Kidney epithelial cell (primary cell): ENCODE measurements at places on chromosomes 6 and 20.

- no peak for DNase-seq
Measured at GRCh38 chr6:136706430-136706829, 85.8 kb downstream of the MAP3K5 start.

DNA sequence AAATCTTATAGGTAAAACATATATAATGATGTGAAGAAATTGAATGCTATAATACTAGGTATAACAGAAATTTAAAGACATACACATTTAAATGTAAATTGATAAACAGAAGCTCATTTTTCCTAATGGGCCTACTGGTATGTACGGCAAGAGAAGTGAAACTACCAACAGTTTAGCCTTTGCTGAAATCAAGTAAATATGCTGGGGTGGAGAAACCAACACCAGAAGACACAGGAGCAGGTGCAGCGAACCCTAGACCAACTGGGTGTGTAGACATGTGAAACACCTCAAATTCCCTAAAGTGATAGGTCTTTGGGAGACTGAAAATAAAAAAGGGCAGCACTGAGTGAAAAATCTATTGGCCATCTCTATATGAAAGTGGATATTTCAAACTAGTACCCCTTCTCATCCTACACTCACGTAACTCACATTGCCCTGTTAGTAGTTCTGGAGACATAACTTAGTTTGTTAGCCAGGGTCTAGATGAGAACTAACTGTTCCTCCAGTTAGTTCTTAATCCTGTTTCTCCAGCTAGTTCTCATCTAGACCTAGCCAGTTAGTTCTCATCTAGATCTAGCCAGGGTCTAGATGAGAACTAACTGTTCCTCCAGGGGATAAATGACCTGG lies 53.1 kb downstream of the SLC35D3 start:
- no peak for DNase-seq

DNA sequence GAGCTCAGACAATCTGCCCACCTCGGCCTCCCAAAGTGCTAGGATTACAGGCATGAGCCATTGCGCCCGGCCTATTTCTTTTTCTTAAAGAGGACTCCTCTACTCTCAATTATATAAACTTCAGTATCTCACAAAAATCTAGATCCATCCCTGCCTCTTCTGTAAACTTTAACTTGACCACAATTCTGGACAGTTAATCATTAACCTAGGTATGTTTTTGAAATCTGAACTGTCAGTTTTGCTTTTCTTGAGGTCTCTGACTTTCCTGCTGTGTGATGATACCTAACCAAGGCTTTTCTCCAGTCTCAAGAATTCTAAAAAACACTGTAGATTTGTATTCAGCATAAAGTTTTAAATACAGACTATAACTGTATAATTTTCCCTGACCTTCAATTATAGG lies 388.2 kb upstream of the SYNCRIP start:
- no peak for DNase-seq

DNA sequence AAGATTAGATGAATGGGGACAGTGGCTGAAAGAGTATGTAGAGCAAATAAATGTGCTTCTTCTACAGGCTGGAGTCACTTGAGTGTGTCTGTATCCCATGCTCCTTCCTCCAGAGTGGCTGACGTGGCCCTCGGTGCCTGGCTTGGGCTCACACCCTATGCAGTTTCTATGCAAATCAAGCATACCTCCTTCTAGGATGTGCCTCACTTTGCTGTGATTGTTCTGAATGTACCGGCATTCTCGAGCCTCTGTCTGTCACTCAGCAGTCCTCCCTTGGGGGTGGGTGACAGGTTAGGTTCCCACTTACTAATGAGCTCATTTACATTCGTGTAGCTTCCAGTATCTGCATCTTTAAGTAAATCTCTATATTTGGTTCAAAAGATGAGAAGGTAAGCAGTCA lies 55.1 kb upstream of the HDDC2 start:
- no peak for DNase-seq

DNA sequence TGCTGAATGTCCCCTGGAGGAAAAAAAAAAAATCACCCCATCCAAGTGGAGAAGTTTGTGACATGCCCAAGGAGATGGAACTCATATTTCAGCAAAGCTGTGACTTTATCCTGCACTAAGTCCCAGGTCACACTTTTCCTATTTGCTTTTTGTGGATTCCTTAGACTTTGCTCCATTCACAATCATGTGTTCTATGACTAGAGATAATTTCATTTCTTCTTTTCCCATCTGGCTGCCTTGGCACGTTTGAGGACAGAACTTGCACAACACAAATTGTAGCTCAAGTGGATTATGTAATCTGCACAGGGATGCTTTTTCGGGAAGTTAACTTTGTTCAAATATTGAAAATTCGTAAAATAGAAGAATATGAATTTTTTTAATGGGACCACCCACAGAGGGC lies 100.7 kb upstream of the PTPN1 start:
- DNase-seq: no peak

- no peak for DNase-seq
Measured at GRCh38 chr20:62744741-62745191, 36.1 kb downstream of the NTSR1 start.

GRCh38 chr6:75896526-75896925 lies 147.5 kb downstream of the MYO6 start:
- no peak for DNase-seq

GRCh38 chr6:146286961-146287360 lies 256.7 kb upstream of the RAB32 start:
- DNase-seq: no peak

GRCh38 chr6:52927451-52927850 lies 18.0 kb upstream of the GSTA3 start:
- DNase-seq: no peak

DNA sequence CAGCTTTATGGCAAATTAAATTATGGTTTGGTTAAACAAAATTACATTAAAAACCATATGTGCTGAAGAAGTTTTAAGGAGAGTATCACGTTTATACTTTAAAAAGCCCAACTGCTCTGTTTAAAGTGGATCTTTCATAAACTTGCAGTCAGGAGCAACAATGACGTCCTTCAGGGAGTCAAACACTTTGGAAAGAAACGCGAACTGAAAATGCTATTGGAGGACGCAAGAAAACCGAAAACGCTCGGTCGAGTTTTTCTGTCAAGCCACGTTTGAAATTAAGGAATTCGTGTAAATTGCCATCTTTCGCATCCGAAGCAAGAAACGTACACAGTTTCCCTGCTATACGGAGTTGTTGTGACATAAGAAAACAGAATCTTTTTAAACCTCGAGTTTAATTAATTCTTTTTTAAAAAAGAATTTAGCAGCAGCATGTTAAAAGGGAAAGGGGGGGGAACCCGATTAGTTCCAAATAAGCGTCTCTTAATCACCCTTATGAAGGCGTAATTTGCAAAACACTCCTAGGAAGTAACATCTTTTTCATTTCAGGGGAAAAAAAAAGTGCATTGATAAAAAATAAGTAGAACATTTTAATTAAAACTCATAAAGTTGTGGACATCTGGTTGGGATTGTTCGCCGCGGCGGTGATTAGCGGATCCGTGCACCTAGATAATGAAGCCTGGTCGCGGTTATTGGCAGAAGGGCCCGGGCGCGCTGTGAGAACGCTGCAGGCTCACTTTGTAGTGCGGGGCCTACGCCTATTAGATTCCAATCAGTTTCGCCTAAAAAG lies 295.4 kb downstream of the TFAP2C start:
- DNase-seq: no peak

DNA sequence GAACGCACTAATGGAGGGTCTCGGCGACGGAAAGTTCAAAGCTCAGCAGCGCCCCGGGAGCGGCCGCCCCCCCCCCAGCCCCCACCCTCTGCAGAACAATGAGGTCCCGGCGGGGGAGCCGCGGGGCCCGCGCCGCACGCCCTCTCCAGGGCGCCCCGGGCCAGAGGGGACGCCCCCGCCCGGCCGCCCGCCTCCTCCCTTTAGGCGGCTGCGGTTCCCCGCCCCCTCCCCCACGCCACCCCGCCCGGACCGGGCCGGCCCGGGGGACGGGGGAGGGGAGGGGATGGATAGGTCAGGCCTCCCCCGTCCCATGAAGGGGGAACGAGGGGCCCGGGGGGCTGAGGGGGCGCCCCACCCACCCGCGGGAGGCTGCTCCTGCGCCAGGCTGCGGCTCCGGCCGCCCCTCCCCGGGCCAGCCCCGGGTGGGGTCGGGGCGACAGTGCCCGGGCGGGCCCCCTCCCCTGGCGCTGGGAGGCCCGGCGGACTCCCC lies 1.5 kb downstream of the NOL4L start:
- no peak for DNase-seq

- peak; percentile 14 for DNase-seq
Measured at GRCh38 chr6:38034274-38034914, 214.9 kb downstream of the ZFAND3 start.

GRCh38 chr20:38228436-38228835 lies 32.1 kb downstream of the KIAA1755 start:
- DNase-seq: no peak

- DNase-seq: no peak
Measured at GRCh38 chr6:80553071-80553740, 446.7 kb downstream of the BCKDHB start.

GRCh38 chr6:52087498-52087999 lies at the start of gene PKHD1:
Gene PKHD1, minus strand, starts transcription at chr6:52087613. Its CDS starts 2,680 bp downstream, at chr6:52084933.
- DNase-seq: peak; percentile 90

- DNase-seq: no peak
Measured at GRCh38 chr20:48723308-48724264, 104.2 kb downstream of the PREX1 start.

- DNase-seq: no peak
Measured at GRCh38 chr6:142642651-142643050, 302.3 kb downstream of the HIVEP2 start.

GRCh38 chr6:43287717-43288679 lies 10.1 kb upstream of the SLC22A7 start:
- DNase-seq: no peak

GRCh38 chr6:129015721-129016120 lies 132.8 kb downstream of the LAMA2 start:
- DNase-seq: no peak

DNA sequence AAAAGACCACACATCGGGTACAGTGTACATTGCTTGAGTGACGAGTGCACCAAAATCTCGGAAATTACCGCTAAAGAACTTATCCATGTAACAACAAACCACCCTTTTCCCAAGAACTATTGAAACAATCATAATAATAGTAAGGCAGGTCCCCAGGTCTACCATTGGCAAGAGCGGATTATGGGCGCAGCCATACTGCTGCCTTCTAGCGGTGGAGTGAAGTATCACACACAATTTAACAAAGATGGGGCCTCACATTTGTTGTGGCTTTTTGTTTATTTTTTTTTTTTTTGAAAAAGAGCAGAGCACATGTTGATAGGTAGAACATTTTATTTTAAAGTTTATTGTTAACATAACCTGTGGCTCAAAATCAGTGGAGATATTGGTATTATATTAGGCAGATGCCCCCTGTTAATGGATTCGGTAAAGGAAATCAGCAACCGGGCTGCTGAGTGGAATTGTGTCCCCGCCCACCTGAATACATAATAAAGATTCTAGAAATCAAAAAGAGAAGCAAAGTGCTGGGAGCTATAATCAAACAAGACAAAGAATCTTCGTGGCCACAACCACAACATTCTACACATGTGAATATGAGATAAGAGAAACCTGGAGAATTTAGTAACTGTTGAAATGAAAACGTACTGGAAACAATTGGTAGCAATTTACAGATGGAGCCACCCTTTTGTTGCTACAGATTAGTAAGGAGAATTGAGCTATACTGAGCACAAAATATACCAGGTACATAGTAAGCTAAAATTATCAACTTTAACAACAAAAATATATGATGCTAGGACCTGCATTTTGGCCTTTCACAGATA lies 94.2 kb upstream of the EXOC2 start:
- DNase-seq: no peak

- DNase-seq: no peak
Measured at GRCh38 chr20:1734269-1734858, 76.8 kb upstream of the SIRPG start.

DNA sequence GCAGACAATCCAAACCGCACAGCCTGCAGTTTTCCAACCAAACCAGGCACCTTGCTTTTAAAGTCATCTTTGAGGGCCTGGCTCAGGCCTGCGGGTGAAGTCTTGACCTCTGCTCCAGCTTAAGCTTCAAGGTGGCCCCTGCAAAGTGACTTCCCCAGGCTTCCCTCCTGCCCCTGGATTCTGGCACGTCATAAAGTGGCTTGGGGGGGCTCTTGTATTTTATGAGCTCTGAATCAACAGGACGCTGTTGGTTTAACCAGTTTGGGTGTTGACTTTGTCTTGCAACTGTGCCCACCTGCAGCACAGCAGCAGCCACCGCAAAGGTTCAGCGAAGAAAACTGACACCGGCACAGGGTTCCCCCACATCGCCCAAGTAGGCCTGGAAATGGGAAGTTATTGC lies 81.2 kb downstream of the NFATC2 start:
- no peak for DNase-seq

GRCh38 chr6:35436071-35436857 lies 15.9 kb upstream of the FANCE start:
- no peak for DNase-seq

GRCh38 chr6:145725570-145725969 lies 9.8 kb downstream of the EPM2A start:
- DNase-seq: no peak

DNA sequence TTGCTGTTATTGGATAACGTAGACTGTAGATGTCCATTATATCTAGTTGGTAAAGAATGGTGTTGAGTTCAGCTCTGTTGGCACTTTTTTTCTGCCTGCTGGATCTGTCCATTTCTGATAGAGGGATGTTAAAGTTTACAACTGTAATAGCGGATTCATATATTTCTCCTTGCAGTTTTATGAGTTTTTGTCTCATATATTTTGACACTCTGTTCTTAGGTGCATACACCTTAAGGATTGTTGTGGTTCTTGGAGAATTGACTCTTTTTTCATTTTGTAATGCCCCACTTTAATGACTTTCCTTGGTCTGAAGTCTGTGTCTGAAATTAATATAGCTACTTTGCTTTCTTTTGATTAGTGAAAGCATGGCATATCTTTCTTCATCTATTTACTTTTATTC lies 16.1 kb downstream of the STXBP5 start:
- no peak for DNase-seq

DNA sequence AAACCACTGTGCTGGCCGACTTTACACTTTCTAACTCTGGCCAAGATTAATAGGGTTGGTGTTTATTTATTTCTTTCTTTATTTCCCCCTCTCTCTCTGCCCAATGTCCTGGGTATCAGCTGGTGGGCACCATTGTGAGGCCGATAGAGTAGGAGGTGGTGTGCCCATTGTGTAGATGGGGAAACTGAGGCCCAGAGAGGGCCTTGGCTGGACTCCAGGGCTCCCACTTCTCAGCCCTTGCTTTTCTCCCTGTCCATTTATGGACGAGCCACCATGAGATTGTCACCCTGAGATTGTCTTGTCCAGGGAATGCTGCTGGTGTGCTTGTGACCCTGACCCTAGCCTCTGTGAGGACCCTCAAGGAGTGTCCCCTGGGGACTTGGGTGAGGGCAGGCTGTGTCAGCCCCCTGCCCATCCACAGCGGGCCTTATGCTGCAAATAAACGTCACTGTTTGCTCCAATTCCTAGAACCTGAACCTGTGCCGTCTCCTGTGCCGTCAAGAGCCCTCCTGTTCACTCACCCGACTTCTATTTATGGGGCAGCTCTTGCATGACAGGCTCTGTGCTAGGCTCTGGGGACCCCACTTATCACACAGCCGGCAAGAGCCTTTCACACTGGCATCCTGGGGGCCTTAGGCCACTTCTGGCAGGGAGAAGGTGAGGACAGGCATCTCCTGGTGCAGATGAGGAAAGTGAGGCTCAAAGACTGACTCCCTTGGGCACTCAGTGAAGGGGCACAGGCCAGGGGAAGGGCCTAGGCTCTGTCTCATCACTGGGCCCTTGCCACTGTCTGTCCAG lies 24.8 kb downstream of the SUN5 start:
- DNase-seq: no peak

- no peak for DNase-seq
Measured at GRCh38 chr6:37149745-37150144, 20.2 kb upstream of the PIM1 start.

- DNase-seq: no peak
Measured at GRCh38 chr20:10423735-10424134, 10.3 kb downstream of the MKKS start.
